D721Med (cell line): ENCODE measurements at places on chromosomes 5 and 9.

- no peak for DNase-seq
These were observed 28.0 kb upstream of the ADAM19 start for GRCh38 chr5:157603333-157604190.

DNA sequence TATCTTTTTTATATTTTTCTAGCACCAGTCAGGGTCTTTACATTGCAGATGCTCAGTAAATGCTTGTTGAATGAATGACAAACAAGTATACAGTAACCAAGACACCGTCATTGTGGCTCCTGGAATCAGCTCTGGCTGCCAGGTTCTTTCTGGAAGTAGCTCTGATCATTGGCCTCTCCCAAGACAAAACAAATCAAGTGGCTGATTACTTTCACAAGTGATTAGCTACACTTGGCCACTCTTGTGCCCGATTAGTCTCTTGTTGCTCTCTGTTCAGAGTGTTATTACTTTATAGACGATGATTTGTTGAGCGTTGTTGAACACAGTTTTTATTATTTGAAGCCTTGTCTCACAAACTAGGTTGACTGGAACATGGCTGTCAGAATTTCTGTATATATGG, 119.6 kb upstream of the TLX3 start:
- DNase-seq = no peak

- DNase-seq = no peak
These were observed 52.7 kb downstream of the MSX2 start for GRCh38 chr5:174777111-174777510.

DNA sequence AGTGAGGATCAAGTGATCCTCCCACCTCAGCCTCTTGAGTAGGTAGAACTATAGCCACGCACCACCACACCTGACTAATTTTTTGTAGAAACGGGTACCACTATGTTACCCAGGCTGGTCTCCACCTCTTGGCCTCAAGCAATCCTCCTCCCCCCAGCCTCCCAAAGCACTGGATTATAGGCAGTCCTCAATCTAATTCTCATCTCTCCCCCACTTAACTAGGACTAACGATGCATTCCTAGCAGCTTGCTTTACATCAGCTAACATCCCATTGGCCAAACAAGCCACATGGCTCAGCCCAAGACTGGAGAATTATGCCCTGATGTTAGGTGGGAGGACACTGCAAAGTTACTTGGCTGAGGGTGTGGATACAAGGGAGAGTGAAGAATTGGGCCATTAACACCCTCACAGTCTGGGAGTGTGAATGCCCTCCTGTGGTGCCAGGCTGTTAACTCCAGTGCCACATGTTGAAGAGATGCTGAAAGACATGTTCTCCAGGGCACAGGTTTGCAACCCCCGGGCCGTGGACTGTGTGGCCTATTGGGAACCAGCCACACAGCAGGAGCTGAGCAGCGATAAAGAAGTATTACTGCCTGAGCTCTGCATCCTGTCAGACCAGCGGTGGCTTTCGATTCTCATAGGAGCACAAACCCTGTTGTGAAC, 5.3 kb upstream of the ZNF367 start:
- DNase-seq = no peak

DNA sequence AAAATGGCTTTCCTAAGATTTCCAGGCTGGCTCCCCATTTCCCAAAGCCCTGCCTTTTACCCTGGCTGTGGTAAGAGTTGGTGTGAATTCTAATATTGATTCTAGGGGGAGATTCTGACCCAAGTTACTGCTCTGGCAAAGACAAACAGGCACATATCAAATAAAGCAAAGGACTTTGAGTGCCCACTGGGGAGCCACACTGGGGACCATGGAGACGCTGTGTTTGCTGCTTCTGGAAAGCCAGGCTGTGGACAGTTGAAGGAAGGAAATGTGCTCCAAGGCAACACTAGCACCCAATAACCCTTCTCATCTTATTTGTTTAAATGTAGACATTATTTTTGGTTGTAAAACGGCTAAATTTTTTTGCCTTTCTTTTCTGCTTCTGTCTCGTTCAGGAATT, 78.7 kb downstream of the SNCAIP start:
- no peak for DNase-seq

DNA sequence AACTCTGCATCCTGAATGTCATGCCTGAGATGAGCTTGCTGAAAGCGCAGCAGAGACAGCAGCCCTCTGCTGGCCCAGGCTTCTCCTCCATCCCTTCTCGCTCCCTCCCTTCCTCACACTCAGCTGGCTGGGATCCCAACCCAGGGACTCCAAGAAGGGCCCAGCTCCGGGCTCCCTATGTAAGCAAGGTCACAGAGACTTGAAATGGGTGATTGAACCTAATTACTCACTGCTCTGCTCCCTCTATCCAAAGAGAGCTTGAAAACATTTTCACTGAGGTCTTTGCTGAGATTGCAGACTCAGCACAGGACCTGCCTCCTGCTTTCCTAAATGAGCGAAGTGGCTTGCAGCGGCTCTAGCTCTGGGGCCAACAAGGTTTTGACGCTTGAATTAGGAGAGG, 42.8 kb downstream of the RAPGEF1 start:
- DNase-seq = no peak
